Neural progenitor cell (in vitro differentiated cells): ENCODE measurements at places on chromosomes 13 and 19.

GRCh38 chr13:84393981-84394625 is 511.8 kb upstream of the SLITRK1 start:
- no peak for DNase-seq

GRCh38 chr19:13881251-13881691 is 4.3 kb downstream of the NANOS3 start:
- peak; percentile 69 for DNase-seq

- DNase-seq: peak; percentile 68
These were observed 5.2 kb upstream of the ZNF507 start for GRCh38 chr19:32339988-32340874.

DNA sequence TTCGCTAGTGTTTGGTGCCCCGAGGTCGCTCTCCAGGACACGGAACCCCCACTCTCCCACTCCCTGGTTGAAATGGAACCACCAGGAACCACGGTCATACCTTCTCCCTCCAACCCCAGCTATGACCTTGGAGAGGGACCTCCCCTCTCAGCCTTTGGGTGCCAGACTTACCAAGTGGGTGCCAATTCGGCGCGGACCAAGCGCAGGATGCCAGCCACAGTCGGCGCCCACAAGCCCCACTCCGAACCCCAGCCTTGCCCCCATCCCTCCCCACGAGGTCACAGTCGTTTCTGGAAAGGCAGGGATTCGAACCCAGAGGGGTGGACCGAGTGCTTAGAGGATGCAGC is 910 bp downstream of the PDE4C start:
- no peak for DNase-seq

DNA sequence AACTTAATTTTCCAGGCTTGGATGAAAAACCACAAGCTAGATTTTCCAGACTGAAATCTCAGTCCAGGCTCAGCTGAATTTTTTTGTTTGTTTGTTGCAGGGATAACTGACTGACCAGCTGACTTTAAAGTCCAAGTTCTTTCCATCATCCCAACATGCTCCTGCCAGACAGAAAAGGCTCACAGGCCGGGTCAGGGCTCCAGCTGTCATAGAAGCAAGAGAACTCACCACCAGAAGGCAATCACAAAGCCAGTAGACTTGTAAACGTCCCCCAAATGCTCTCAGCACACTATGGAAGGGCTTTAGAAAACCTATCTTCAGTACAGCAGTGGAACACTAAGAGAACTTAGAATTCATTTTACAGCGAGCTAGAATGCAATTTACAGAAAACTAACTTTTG is 25.5 kb downstream of the DCLK1 start:
- no peak for DNase-seq

- no peak for DNase-seq
These were observed 10.4 kb upstream of the NANOS2 start for GRCh38 chr19:45924891-45925447.

DNA sequence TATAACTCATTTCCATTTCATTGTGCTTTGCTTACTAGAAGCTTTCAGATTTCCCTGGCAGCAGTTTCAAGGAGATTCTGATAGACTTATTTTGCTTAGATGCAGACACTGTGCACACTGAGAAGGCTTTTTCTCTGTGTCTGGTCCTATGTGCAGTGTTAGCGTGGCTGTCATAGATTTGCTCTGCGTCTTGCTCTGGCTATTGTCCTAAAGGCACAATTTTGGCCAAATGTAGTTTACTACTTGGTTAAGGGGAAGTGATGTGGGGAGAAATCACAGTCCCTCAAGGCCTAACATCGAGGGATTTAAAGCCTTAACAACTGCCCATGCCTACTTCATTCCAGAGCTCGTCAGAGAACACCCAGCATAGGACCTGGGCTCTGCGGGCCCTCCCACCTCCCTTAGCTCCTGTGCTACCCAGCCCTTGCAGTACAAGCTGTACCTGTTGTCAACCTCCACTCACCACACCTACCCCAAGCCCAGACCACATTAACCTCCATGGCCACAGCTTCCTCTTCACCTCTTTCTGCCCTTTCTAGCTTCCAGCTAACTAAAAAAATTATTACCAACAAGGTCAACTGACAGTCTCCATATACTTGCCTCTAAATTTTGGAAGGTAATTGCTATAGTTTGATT is 38.9 kb upstream of the KATNAL1 start:
- DNase-seq: no peak

DNA sequence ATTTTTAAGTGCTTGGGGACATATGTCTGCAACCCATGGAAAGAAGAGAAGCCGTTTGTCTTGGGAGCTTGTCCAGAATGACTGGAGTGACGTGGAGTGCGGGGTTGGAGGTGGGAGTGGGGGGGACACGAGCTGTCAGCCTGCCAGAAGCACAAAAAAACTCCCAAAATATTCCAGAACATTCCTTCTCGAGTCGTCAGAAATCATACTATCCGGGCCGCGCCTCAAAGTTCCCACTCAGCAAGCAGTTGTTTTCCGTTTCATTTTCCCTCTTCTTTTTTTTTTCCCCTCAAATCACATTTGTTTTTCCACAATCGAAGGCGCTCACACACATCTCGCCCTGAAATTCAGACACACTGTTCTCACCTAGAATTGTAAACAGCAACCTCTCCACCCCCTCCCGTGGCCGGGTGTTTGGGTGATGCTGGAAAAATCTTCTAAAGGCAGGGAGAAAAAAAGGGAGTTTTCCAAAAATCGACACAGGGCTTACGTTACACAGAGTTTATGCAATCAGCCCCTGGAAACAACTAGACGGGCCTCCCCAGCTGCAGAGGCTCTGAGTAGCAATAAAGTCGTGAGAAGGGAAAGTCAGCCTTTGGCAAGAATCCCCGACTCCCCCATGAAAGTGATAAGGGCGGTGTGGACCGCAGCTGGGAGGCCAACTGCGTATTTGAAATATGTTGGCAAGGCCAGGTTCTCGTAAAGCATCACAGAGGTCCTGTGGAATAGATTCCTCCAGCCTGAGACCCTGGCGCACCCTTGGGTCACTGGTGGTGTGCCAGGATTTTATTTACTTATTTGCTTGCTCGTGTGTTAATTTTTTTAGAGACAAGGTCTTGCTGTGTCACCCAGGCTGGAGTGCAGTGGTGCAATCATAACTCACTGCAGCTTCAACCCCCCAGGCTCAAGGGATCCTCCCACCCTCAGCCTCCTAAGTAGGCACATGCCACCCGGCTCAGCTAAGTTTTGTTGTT is 31.2 kb upstream of the KLF2 start:
- DNase-seq: no peak

GRCh38 chr19:4717966-4718701 is 5.5 kb downstream of the DPP9 start:
- no peak for DNase-seq

- DNase-seq: no peak
These were observed 1.3 kb downstream of the SELENOV start for GRCh38 chr19:39516270-39516669.

- DNase-seq: no peak
These were observed 1893.2 kb downstream of the PCDH9 start for GRCh38 chr13:65336916-65337315.

DNA sequence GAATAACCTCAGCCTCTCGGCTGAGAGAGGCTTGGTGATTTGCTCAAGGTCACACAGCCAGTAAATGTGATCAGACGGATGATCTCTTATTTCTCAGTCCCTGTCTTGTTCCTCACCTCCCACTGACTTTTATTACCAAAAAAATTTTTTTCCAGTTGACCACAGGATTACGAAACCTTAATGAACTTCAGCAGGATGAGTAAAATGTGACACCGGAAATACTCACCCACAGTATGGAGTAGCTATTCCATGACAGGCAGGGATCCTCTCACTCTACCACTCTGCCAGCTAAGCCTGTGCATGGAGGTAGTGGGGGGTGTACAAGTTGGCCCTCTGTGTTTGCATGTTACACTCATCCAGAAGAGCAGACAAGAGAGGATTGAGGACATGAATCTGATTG is 916.4 kb downstream of the UQCRFS1 start:
- DNase-seq: no peak

DNA sequence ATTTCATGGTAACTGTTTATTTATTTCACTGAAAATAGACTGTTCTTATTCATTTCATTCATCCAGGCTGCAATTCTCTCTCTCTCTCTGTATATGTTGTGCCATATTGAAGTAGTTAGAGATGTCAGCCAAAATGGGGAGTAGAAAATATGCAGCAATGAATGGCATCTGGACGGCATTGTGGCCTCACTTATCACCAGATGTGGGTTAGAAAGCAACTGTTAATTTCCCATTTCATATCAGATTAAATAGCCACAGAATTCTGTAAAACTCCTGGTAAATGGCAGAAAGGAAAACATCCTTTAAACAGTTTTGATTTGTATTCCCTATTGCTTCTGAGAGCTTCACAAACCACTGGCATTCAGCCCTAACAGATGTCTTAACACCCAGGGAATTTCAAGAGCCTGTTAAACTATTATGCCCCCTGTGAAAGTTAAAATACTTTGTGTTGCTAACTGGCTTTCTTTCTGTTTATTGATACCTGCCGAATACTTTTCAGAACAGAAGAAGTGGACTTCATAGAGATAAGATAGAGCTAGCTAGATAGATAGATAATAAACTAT is 1763.3 kb upstream of the MIR17HG start:
- no peak for DNase-seq

GRCh38 chr19:14305706-14306105 is 75.5 kb upstream of the ADGRE5 start:
- no peak for DNase-seq

- no peak for DNase-seq
These were observed 89.4 kb upstream of the TSHZ3 start for GRCh38 chr19:31438401-31439269.

DNA sequence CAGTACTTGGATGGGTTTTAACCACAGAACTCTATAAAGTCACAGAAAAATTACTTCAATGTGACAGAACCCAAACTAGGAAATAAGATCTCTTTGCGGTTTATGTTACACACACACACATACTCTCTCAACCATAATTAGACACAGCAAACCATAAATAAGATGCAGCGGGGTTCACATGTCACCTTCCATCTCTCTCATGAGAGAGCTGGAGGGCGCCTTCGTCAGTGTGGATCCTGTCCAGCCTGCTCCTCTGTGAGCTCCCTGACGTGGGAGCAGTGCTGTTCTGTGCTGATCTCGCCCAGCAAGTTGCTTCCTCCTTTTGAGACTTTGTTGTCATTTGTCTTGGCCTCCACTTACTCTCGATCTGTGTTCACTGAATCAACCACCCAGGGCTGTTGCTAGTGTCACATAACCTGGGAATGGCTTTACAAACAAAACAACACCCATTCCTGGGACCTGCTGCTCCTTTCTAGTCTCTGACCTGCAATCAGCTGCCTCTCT is 204.9 kb upstream of the KL start:
- peak; percentile 15 for DNase-seq

DNA sequence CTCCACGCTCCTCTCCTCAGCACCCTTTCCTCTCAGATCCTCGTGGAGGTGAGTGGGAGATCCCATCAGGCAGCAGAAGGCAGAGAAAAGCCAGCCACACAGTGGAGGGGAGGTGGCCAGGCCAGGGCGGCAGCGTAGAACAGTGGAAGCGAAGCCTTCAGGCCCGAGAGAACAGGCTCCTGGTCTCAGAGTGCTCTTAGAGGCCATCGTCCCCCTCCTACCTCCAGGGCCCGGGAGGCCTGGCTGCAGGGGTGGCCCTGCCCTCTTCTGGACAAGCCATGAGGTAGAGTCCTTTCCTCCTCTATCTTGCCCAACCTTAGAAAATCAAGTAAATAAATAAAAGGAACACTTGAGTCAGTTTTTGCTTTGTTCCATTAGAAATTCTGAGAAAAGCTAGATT is 202.0 kb downstream of the KATNAL1 start:
- DNase-seq: peak; percentile 50

GRCh38 chr13:74838096-74838495 is 643.9 kb downstream of the TBC1D4 start:
- no peak for DNase-seq

GRCh38 chr13:78364711-78365110 is 238.6 kb downstream of the POU4F1 start:
- peak; percentile 8 for DNase-seq

- DNase-seq: peak; percentile 62
These were observed 44.6 kb downstream of the ZNF787 start for GRCh38 chr19:56076498-56076897.
